ENCODE measurements at places on chromosomes 2 and 18.

- DNase-seq: no peak
These were observed 59.6 kb upstream of the TMEM163 start for GRCh38 chr2:134778372-134778771.

DNA sequence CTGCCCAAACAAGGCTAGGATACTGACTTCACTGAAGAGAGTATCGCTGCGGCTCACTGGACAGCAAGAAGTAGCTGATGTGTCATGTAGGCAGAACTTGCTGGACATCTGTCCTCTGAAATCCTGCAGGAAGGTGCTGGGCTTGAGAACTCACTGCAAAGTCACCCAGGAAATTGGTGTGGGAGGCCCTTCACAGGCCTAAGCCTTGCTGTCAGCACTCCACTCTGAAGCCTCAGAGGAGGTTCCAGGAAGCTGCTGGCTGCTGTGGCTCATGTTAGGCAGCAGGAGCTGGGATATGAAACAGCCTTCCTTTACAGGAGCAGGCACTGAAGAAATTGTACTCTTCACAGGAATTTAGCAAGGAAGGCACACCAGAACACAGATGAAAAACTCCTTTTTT lies 88.3 kb upstream of the CCDC68 start:
- DNase-seq: no peak

- no peak for DNase-seq
These were observed 164.1 kb downstream of the GLI2 start for GRCh38 chr2:120899771-120900170.

DNA sequence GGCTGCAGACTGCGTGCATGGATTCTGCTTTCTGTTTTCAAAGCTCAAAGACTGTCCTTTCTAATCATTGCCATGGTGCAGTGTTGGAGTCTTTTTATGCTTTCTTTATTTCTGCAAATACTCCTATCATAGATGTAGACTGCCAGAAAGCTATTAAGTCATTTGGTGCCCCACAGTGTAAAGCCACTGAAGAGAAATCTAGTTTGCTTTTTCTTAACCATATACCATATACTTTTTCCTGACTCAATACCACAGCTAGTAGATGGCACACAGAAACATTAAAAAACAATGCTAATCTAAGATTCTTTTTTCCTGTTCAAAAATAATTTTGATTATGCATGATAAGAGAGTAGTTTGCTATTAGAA lies 109.9 kb upstream of the RAB27B start:
- no peak for DNase-seq

DNA sequence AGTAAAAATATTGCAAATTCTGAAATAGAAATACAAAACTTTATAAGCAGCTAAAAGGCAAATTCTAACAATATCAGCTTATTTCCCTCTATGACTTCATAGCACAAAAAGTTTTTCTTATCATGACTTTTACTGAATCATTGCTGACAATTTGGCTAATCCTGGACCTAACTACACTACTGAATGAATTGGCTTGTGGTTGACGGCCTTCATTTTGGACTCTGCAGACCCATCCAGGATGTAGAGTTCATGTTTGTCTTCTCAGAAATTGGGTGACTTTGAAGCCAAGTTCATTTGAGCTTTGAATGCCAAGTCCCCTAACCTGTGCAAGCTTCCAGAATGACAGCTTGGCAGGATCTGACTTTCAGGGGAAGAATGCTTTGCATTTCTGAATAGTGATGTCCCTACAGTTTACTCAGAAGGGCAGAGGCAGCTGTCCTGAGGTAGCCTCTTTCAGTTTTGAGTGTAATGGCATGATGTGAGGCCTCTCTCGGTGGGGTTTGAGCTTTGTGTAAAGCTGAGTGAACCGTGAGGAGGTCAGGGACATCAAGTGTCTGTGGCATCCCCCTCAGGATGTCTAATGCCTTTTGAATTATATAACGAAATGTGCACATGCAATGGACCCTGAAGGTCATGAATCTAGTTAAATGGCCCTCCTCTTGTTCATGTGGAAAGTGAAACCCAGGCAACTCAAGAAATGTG lies 48.0 kb downstream of the EFEMP1 start:
- DNase-seq: no peak

DNA sequence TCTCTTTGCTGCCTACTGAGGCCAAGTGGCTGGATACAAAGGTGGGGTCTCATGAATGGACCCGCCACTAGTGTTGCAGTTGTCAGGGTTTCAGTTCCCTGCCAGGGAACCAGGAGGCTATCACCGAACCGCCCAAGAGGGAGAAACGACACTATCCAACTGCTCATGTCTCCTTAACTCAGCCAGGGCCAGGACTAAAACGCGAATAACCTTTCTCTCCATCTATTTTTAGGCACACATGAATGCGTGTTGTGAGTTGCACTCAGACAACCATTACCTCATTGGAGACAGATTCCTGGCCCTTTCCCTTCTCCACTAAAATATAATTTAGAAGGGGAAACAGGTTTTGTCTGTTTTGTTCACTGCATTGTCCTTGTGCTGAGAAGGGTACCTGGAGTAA lies 559.5 kb downstream of the SOCS6 start:
- DNase-seq: no peak

GRCh38 chr2:7094231-7094741 lies 177.1 kb downstream of the RNF144A start:
- no peak for DNase-seq

DNA sequence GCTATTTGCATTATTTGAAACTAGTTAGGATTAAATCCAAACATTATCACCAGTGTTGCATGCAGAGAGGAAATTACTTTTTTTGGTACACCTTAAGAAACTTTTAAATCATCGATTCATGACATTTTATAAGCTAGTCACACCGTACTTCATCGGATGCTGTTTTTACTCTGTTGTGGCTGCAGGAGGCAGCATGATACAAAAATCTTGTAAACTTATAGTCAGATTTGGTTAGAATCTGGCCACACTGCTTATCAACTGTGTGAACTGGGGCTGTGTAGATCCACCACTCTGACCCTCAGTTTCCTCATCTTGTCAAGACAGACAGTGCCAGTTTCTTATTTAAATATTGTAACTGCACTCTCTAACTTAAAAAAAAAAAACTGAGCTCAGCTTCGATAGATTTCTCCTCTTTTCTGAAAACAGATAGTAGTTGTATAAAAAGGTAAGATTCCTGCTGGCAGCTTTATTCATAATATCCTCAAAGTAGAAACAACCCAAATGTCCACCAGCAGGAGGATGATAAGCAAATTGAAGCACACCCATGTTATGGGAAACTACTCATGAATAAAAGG lies 77.8 kb downstream of the RAPGEF4 start:
- DNase-seq: no peak

DNA sequence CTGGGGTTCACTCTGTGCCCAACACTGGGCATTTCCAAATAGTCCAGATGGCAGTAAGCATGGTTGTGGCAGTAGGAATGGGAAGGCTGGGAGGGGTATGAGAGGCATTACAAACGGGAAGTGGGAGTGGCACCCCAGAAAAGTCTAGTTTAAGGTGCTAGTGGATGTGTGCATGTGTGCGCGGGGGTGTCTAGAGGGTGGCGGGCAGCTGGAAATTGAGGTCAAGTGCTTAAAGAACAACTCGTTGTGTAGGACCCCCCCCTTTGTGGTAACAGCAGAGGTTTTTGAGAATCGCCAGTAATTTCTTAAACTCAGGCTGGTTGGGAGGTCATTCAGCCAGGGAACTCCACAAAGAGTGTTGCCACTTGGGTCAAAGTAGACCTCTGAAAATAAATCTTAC lies 69.9 kb downstream of the RHBDD1 start:
- no peak for DNase-seq

GRCh38 chr2:42931818-42932195 lies 139.4 kb upstream of the HAAO start:
- no peak for DNase-seq

GRCh38 chr2:9809064-9809356 lies 34.3 kb upstream of the TAF1B start:
- no peak for DNase-seq

DNA sequence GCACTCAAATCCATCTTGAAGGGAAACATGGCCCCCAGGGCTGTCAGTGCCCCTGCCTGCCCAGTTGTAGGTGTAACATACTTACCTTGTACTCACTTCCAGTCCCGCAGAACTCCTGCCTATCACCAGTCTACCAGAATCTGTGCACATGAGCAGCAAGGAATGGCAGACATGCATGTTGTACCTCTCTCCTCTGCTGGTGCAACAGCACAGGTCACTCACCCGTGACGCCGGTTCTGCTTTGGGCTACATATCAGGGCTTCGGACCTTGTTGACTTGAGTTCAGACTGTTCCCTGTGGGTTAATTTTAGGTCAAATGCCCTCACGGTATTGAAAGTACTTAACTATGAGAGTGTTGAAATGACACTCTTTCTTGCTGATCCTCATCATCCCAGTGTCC lies 215.7 kb downstream of the TPGS2 start:
- no peak for DNase-seq

- DNase-seq: no peak
These were observed 67.6 kb downstream of the SCN1A start for GRCh38 chr2:166060191-166060590.

- no peak for DNase-seq
These were observed 29.7 kb downstream of the LYPD6 start for GRCh38 chr2:149360106-149360505.

- DNase-seq: no peak
These were observed 91.7 kb upstream of the MMADHC start for GRCh38 chr2:149679286-149679685.

- DNase-seq: no peak
These were observed 59.5 kb upstream of the PPM1B start for GRCh38 chr2:44109166-44109565.

DNA sequence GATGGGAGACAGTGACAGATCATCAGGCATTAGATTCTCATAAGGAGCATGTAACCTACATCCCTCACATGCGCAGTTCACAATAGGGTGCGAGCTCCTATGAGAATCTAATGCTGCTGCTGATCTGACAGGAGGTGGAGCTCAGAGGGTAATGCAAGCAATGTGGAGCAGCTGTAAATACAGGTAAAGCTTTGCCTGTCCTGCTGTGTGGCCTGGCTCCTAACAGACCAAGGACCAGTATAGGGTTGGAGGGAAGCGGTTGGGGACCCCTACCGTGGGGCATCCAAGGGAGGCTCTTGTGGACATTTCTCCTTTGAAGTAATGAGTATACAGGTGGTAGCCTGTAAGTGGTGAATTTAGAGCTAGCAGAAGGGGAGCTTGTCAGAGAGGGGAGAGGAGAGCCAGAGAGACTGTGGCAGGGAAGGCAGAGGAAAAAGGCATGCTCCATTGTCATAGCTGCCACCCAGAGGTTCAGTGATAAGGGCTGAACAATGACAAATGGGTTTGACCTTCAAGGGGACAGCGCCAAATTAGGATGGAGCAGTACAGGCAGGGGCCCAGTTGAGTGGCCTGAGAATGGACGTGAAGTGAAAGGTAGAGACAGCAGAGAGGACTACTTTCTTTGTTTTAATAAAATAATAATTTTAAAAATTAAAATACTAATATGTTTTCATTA lies 15.2 kb upstream of the TMBIM1 start:
- DNase-seq: no peak

DNA sequence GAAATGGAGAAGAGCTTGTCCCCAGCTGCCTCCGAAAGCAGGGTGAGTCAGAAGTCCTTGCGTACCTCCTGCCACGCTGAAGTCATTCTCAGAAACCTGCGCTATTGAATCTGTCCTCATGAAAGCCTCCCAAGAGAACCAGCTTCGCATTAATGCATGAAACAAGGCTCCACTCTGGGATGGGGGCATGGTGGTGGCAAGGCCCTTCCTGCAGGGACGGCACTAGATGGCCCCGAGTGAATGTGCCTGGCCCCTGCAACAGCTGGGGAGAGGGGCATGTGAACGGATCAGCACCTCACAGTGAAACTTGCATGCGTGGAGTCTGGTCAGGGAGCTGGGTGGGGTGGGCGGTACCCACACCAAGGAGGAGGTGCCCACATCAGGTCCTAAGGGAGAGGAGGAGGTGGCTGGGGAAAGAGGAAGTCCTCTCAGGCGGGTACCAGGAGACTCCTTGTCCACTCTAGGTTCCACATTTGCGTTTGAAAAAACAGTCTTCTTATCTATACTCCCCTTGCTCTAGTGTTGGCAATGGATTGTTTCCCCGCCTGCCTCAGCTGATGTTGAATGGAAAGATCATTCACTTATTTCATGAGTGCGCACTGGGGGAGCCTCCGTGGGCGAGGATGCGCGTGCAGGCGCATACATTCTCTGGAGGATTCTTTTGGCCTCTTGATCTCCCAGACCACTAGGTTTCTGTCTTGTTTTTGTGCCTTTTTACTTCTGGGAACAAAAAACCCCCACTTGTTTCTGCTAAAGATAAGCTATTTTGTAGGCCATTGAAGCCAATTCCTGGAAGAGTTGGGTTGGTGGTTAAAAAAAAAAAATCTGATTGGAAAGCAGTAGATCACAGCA lies 104.7 kb downstream of the KLHL29 start:
- DNase-seq: no peak

GRCh38 chr18:60111525-60111924 lies 211.7 kb downstream of the PMAIP1 start:
- DNase-seq: no peak

DNA sequence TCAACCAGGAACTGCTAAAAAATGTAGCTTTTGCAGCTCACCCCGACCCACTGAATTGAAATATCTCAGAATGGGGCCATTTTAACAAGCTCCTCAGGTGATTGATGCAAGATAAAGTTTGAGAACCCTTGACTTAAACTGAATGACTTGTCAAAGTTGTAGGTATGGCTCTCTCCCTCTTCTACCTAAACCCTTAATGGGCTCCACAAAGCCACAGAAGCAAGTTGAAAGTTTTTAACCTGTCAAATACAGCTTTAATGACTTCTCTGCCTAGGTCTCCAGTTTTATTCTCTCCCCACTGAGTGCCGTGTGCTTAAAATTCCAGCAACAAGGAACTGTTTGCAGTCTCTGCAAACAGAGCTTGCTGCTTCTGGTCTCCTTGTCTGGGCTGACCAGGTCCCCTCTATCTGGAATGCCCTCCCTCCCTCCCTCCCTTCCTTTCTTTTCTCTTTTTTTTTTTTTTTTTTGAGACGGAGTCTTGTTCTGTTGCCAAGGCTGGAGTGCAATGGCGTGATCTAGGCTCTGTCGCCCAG lies 19.7 kb upstream of the RNF125 start:
- no peak for DNase-seq

DNA sequence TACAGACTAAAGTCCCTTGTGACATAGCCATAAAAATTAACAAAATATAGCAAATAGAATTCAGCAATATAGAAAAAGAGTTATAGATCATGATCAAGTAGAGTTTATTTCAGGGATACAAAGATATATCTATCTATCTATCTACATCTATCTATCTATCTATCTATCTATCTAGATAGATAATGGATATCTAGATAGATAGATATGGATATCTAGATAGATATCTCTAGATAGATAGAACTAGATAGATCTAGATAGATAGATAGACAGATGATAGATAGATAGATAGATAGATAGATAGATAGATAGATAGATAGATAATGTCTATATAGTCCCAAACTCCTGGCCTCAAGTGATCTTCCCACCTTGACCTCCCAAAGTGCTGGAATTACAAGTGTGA lies 17.3 kb upstream of the CHMP3 start:
- no peak for DNase-seq

DNA sequence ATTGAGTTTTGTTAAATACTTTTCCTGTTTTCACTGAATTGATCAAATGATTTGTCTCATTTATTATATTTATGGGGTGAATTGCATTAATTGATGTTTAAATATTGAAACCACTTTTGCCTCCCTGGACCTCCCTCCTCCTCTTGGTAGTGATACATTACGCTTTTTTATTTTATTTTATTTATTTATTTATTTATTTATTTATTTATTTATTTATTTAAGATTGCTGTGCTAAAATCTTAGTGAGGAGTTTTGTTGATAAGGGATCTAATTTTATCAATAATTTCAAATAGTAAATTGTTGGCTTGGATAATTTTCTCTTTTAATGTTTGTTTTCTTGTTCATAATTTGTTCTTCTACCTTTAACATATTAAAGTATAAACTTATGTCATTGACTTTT lies 1281.0 kb upstream of the NXPH2 start:
- DNase-seq: no peak

GRCh38 chr2:65495251-65495877 lies 63.0 kb upstream of the SPRED2 start:
- no peak for DNase-seq
